ENCODE measurements at places on chromosomes 11 and 22.

- DNase-seq, result no peak
These were observed 85.0 kb downstream of the LARGE1 start for GRCh38 chr22:33835265-33835664.

- peak; percentile 46 for DNase-seq
These were observed 243.9 kb upstream of the SYN3 start for GRCh38 chr22:33302049-33302545.

GRCh38 chr11:103436131-103436770, 327.0 kb downstream of the DYNC2H1 start:
- no peak for DNase-seq

- DNase-seq, result no peak
These were observed 14.7 kb downstream of the RELT start for GRCh38 chr11:73390601-73391565.

DNA sequence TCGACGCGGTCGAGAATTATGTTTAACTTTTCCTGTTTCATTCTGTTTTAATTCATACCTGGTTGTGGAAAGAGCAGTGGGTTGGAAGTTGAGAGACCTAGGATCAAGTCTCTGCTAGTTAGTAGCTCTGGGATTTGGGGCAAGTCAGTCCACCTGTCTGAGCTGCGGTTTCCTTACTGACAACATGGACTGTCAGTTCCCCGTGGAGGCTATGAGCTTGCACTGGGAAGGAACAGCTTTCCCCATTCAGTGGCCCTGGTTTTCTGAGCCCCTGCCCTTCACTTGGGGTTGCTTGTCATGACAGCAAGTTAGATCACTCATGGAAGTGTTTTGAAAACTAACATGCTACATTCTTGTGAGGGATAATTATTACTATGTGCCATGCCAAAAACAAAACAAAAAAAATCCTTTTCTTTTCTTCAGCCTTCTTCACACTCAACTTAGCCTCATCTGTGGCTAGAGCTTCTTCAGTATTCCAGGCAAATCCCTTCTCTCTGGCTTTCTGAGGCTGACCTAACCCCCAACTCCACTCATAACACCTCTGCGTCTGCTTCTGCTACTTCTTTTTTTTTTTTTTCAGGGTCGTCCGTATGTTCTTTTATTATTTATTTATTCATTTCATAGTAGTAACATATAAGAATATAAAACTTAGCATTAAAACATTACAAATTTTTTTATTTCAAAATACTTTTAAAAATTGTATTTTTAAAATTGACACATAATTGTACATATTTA, 43.0 kb upstream of the ZBED5 start:
- no peak for DNase-seq

- DNase-seq, result no peak
These were observed 3.3 kb upstream of the CHRDL2 start for GRCh38 chr11:74734559-74734925.

- DNase-seq, result no peak
These were observed 22.3 kb downstream of the PIK3IP1 start for GRCh38 chr22:31269892-31270579.

- no peak for DNase-seq
These were observed 63.8 kb upstream of the WNT7B start for GRCh38 chr22:46040471-46041465.

GRCh38 chr11:43576803-43577521, 103.6 kb upstream of the HSD17B12 start:
- DNase-seq, result no peak

GRCh38 chr11:44389963-44390605, 80.1 kb upstream of the ALX4 start:
- no peak for DNase-seq

DNA sequence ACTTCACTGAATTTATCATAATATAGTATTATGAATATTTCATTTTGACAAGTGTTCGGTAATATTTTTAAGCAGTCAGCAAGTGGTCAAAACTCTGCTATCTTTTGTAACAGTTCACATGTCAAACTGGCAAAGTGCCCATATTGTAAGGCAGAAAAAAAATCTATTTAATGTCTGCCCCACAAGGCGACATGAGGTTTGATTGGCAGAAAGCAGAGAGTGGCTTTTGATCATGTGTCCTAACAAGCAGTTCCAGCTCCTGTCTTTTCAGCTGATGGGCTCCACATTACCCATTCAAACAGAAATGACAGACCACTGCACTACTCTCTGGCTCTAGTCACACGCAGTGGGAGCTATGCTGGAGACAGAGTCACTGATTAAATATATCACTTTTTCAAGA, 59.0 kb downstream of the SOX6 start:
- DNase-seq, result no peak

DNA sequence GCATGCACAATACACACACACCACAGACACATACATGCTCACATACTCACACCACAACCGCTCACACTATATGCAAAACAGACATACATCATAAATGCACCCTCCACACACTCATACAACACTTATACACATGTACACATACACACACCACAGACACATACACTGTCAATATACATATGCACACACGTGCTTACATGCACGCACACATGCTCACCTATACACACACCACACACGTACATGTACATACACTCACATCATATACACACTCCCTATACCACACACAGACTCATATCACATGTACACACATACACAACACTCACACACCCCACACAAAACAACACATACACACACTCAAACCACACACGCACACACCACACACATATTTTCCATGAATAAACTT, 885.3 kb downstream of the TBC1D22A start:
- DNase-seq, result no peak

DNA sequence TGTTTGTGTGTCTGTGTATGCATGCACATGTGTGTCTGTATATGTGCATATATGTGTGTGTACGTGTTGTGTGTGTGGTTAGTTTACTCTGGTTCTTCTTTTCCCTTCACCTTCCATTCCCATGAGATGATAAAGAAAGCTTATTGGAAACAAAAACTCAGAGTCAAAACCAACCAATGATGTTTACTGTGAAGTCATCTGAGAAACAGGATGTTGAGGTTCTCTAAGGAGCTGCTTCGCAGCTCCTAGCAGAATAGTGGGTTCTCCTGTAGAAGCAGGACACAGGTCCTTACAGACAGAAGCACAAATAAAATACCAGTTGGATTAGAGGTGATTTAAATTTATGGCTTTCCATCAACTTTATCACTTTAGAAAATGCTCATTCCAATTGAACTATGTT, 256.1 kb upstream of the PLET1 start:
- DNase-seq, result no peak

GRCh38 chr11:87259736-87260135, 222.0 kb downstream of the TMEM135 start:
- DNase-seq, result no peak

DNA sequence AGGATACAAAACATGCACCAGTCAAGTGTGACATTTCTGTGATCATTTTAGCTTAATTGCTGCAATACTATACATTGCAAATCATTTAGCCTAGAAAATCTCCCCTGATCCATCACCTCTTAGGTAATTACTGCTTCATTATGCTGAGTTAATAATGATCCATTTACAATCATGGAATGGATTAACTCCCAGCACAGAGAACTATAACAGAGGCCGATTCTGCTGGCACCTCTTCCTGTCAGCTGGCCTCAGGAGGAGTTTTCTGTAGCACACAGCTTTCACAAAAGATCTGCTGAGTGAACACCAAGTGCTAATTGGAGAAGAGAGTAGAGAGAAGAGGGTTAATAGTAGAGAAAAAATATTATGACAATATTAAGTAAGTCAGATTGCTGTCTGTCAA, 591.8 kb upstream of the KIRREL3 start:
- DNase-seq, result no peak

GRCh38 chr22:50314455-50315288, 7.2 kb upstream of the PLXNB2 start:
- DNase-seq, result no peak

- no peak for DNase-seq
These were observed 11.8 kb downstream of the KLHL22 start for GRCh38 chr22:20483771-20484170.

DNA sequence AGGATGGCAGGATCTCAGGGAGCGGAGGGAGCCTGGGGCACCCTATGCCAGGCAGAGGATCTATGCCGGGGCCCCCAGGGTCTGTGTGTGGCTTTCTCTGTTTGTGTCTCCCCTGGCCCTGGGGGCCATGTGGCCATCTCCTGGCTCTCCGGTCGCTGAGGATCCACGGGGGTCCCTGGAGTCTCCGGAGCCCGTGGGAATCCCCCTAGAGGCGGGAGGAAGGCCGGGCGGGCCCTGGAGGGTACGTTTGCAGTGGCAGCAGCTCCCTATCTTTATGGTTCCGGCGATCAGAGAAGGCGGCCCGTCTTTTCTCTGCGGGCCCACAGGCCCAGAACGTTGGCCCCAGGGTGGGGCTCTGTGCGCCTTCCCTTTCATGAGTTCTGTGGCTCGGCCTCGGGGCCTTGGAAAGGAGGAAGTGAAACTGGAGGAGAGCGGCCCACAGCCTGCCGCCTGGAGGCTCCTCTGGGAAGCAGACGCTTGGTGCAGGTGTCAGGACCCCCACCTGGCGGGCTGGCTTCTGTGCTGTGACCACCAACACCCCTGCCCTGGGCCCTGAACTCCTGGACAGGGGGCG, 82.1 kb downstream of the KCNQ1 start:
- DNase-seq, result no peak

DNA sequence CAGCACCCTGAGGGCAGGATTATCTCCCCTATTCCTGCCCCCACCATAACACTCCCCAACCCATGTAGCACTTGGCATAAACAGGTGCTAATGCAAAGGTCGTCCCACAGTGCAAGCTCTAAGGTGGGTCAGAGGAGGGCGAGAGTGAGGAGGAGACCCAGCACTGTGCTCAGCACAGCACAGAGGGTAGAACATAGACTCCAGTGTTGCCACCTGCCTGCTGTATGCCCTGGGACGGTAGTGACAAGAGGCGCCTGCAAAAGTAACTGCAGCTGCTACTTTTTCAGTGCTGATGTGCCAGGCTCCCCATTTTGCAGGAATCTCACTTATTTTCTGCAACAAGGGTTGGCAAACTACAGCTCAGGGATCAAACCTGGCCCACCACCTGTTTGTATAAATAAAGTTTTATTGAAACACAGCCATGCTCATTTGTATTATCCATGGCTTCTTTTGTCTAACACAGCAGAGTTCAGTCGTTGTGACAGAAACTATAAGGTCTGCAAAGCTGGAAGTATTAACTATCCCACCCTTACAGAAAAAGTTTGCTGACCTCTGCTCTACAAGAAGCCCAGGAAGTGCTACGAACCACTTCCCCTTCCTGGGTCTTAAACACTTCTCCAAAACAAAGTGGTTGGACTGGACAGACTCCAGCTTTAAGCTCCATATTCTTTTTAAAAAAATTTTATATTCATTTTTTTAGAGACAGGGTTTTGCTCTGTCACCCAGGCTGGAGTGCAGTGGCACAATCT, 16.9 kb upstream of the CDC42BPG start:
- DNase-seq, result no peak

DNA sequence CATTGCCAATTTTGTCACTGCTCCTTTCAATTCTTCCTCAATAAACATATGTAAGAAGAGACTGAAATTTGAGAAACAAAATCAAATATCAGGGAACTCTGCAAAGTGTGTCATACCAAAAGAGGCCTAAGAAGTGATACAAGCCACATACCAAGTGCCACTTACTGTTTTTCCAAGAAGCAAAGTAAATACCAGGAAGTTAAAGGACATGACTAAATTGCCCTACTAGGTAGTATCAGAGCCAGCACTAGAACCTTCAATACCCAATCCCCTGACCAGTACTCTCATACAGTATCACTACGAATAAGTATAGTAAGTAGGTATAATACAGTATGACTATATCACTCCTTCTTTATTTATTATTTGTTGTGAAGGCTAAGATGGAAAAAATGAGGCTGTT, 13.6 kb downstream of the MAML2 start:
- no peak for DNase-seq

DNA sequence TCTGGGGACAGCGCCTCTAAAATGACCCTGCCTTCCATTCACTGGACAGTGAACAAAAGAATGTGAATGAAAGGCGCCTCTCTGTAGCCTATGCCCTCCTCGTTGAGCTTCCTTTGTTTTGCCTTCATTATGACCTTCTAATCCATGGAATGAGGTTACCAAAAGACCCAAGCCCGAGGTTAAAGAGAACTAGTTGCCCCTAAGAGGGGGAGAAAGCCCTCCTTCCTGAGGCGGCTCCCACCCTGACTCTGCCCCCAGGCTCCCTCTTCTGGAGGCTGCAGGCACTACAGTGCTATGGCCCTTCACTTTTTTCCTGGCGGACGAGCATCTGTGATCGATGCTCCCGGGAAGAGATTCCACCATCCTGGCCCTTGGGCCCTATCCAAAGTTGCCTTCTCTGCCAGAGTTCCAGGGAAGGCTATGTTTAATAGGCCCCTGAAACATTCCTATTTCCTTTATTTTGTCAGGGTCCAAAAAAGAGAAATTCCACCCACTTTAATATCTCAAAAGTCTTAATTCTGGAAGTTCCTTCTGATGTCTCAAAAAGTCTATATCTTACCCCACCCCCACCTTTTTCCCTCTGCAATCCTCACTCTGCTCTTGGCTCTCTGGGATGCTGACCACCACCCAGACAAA, 147.3 kb downstream of the FEZ1 start:
- DNase-seq, result no peak

DNA sequence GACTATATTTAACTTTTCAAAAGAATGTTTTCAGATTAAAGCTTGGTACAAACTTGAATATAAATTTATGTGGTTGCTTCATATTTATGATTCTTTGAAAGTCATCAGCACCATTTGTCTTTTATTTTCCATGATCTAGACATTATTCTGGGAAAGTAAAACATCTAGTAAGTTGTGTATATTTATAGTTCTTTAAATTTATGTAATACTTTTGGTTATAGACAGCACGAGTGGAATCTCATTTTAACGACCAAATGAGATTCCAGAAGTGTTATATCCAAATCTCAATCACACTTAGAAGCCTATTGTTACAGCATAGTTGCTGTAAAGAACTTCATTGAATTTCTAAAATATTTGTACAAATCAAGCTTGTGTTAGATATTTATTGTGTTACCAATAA, 212.3 kb downstream of the DDX10 start:
- no peak for DNase-seq

DNA sequence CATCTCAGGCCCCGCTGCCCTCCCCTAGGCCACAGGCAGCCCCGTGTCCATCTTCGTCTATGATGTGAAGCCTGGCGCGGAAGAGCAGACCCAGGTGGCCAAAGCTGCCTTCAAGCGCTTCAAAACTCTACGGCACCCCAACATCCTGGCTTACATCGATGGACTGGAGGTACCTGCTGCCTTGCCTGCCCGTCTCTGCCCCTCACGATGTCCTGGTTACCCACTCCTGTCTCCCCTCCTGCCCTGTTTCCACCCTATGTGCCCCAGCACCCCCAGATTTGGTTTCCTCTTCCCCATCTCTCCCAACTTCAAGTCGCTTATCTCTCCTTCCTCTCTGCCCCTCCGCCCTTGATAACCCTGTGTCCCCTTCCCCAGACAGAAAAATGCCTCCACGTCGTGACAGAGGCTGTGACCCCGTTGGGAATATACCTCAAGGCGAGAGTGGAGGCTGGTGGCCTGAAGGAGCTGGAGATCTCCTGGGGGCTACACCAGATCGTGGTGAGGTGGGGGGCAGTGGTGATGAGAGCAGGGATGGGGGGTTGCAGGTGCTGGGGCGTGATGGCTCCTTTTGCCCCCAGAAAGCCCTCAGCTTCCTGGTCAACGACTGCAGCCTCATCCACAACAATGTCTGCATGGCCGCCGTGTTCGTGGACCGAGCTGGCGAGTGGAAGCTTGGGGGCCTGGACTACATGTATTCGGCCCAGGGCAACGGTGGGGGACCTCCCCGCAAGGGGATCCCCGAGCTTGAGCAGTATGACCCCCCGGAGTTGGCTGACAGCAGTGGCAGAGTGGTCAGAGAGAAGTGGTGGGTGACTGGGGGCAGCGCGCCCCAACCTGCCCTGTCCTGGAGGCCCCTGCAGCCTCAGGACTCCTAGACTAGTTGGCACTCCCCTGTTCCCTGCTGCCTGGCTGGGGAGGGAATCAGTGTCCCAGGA, 930 bp downstream of the SCYL1 start:
- no peak for DNase-seq

All from right renal cortex interstitium (tissue), 3 donors.